Activated CD4-positive, alpha-beta T cell treated with anti-CD3 and anti-CD28 coated beads, Interleukin-2, amount 50 U/mL, for 24 hours (primary cell): ENCODE measurements at places on chromosomes 4 and X.

DNA sequence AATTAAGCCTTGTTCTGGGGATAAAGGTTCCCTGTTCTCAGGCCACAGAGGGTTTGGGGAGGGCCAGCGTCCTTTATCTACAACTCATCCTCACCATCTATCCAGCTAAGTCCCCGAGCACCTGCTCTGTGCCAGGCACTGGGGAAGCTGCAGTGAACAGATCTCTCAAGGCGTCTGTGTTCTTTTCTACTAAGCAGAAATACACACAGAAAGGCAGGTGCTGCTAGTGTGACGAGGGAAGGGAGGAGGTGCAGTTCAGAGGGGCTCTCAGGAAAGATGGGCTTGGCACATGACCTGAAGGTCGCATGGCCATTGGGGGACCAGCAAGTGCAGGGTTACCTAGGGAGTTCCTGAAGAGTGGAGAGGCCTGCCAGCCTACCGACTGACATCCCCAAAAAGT, 352.2 kb downstream of the NR3C2 start:
- no peak for DNase-seq

DNA sequence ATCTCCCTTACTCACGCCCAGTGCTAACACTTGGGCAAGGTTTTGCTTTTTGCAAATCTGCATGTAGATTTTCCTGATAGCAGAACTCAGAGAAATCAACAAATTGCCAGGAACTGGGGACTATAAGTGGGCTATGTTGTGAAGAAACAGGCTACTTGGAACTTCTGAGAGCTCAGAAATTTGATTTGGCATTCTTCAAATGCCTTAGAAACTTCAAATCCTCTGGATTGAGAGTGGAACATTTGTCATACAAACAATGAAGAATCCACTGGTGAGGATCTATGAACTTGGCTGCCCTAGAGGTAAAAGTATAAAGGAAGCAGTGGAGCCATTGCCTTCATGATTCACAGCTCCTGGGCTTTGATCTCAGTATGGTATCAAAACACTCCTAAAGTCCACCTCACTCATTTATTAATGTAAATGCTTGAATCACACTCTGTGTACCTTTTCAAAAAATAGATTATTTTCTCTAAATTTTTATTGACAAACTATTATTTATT, 126.0 kb downstream of the GLRA3 start:
- no peak for DNase-seq

DNA sequence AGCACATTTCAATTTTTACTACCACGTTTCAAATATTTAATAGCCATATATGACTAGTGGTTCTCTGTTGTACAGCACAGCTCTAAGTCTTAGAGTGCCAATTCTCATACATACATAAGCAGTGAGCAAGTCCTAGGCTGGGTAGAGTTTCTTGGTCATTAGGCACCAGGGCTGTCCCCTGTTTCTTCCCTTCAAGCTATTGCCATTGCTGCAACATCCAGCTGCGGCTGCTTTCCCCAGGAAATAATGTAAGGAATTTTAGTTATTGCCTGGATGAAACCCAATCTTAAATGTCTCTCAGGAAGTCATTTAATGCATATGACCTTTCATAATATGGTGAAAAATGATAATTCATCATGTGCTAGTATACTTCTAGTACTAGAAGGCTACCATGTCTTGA, 74.1 kb upstream of the PPP3CA start:
- DNase-seq: no peak

GRCh38 chrX:31555506-31555905, 483.7 kb upstream of the FTHL17 start:
- DNase-seq: no peak

DNA sequence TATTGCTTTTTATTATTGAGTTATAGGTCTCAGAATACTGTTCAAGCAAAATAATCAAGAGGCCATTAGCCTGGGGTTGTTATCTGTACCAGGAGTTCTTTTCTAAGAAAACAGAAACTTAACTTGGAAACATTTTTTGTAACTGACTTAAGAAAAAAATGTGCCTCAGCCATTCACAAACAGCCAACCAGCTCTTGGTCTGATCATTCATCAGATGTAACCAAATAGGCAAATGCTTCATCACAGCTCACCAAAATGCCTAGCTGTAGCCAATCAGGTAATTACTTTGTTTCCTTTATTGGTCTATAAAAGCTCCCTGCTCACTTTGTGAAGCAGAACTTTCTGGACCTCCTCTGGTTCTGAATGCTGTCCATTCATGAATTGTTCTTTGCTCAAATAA, 387.7 kb downstream of the FAT4 start:
- no peak for DNase-seq

DNA sequence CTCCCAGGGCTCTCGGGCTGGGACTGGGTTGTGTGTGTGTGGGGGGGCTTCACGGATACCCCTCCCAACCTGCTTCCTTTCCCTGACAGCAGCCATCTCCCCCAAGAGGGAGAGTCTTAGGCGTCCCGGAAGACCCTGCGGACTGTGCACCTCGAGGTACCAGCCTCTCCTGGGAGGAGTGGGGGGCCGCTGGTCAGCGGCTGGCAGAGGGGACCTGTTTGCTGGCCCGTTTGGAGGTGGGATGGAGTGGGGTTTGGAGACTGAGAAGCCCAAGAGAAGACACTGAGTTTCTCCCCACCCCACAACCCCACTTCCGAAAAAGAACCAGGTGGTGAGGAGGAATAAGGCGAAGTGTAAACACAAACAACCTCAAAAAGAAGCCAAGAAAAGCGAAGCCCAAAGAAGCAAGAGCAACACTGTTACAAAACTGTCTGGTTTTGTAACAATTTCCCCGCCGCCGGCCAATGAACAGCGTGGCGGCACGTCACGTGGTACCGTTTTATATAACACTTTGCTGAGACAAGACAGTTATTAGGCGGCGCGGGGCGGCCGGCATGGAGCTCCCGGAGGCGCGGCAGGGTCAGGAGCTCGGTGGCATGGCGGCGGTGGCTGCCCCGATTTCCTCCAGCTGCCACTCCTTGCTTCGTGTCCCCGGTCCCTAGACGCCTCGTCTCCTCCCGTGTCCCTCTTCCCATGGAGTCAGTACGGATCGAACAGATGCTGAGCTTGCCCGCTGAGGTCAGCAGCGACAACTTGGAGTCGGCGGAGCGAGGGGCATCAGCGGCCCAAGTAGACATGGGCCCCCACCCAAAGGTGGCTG, at the start of gene LONRF3:
Gene LONRF3, plus strand, starts transcription at position 531 of the 820 bp plus-strand sequence. Its CDS starts 163 bp downstream, at position 694.
- DNase-seq: peak; percentile 37

GRCh38 chr4:120869613-120870278, 52.8 kb downstream of the PRDM5 start:
- DNase-seq: no peak

GRCh38 chr4:171889681-171890080, 76.5 kb downstream of the GALNTL6 start:
- no peak for DNase-seq

DNA sequence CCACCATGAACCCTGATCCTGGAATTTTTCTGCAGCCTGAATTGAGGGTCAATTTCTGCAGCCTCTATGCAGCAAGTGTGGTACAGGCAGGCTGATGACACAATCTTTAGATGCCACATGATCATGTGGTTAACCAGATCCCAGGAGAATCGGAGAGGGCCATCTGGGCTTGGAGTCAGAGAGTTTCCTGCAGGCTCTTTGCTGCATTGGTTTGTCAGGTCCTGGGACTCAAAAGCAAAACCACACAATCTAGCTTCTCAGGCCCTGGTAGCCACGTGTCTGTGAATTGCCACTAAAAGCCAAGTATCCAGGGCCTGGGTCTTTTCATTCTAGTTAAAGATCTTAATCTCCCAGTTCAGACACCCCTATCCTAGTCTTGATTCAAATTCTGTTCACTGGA, 464.5 kb downstream of the BCOR start:
- no peak for DNase-seq

DNA sequence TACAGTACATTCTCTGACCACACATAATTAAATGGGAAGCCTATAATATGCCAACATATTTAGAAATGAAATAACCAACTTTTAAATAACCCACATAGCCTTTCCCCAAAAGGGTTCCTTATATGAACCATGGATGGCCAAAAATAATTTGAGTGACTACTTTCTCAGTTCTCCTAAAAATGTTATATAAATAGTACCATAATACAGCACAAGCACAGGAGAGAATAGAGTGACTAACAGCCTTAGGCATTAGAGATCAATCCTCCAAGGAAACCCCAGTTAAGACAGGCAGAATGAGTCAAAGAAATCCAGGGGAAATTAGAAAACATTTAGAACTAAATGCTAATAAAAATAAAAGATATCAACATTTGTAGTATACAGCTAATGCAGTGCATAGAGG, 50.2 kb downstream of the ANKRD17 start:
- DNase-seq: no peak

GRCh38 chr4:139814323-139815015, 148.8 kb downstream of the MGST2 start:
- no peak for DNase-seq

GRCh38 chr4:118081434-118081833, 47.1 kb downstream of the NDST3 start:
- no peak for DNase-seq

GRCh38 chr4:87211249-87211952, 9.0 kb downstream of the KLHL8 start:
- DNase-seq: no peak

DNA sequence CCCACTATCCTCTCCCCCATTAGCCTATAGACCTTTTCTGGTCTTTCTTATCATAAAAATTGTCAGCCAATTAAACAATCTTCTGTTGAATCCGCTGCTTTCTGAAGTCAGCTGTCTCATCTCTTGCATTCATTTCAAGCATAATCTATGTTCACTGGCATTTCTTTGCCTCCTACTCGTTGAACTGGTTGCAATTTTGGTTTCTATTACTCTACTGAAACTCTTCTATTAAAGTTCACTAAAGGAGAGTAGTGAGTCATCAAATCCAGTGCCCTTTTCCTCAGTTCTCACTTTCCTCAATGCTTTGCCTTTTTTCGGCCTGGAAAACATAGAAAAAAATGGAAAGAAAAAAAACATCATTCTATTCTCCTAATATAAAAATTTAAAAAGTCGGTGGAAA, 23.9 kb upstream of the CXCL13 start:
- no peak for DNase-seq

DNA sequence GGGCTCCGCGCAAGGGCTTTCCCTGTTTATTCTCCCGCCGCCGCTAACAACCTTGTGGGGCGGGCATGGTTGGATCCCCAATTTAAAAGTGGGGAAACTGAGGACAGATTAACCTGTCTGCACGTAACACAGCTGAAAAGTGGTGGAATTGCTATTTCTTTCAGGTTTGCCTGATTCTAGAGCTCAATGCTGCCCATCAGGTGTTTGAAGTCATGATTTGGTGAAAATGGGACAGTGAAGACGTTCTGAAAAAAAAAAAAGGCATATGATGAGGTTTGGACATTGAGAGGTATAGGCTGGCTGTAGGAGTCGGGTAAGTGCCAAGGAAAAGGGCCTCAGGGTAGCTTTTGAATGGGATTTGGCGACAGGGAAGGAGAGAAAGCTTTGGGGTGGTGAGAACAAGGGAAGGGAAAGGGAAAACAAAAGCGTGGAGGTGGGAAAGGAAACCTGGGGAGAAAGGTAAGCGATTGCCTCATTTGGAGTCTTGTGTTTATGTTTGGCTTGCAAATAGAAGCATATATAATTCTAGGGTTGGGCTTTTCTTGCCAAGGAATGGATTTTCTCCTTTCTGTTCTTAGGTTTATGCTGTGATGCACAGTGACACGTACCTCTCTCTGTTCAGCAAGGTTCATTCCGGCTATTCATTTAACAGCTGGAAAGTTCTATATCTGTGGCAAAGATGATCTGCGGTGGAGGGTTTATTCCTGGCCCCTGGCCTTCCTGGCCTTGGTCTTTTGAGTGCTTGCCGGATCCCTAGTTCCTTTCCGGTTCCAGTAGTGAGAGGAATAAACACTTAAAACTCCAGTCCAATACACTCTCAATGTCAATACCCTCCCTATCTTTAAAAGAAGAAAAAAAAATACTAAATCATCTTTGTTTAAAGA, 2.4 kb upstream of the STIM2 start:
- no peak for DNase-seq

DNA sequence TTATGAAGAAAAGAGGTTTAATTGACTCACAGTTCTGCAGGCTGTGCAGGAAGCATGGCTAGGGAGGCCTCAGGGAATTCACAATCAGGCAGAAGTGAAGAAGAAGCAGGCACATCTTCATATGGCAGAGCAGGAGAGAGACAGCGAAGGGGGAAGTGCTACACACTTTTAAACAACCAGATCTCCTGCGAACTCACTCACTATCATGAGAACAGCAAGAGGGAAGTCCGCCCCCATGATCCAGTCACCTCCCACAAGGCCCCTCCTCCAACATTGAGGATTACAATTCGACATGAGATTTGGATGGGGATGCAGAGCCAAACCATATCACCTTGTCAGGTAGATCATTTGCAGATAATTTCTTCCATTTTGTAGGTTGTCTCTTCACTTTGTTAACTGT, 555.5 kb upstream of the MAGEB2 start:
- DNase-seq: no peak

GRCh38 chr4:12439633-12440305, 1011.1 kb upstream of the HS3ST1 start:
- no peak for DNase-seq

- DNase-seq: no peak
These were observed 112.1 kb downstream of the CDKL5 start for GRCh38 chrX:18537524-18537923.

- no peak for DNase-seq
These were observed 331.4 kb downstream of the SPOCK3 start for GRCh38 chr4:166902941-166903340.

DNA sequence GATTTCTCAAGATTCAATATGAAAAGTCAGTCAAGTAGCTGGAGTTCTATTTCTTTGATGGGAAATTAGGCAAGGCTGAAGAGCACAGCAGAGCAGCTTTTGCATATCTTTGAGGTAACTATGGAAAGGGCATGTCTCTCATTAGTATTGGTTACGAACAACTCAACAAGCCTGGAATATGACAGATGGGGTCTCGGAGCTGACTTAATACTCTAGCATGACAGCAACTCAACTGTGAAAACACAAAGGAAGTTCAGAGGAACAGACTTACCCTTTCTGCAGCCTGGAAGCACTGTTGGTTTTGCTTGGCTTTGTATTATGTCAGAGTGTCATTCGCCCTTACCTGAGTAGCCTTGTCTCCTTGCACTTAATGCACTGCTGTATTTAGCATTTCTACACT, 79.9 kb upstream of the AADAT start:
- no peak for DNase-seq

GRCh38 chr4:160537681-160538080, 1434.8 kb downstream of the RAPGEF2 start:
- DNase-seq: no peak

- no peak for DNase-seq
These were observed 132.4 kb downstream of the GLRA3 start for GRCh38 chr4:174696657-174697056.

DNA sequence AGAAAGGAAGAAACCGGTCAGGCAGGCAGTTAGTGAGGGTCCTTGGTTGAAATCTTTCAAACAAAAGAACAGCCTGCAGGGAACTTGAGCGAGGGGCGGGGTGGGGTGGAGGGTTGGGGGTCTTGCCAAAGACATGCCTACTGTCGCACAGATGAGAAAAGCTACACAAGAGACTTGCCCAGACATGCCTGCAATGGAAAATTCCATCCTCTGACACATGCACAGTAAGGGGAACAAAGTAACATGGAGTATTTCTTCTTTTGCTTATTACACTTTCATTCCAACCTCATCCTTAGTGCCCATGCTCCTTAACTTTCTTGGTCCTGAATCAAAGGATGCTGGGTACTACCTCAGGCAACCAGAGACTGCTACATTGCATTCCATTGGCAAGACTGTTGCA, 1491.2 kb downstream of the STIM2 start:
- no peak for DNase-seq
